ENCODE measurements at places on chromosomes 3 and 15.

GRCh38 chr3:194136519-194137007 lies 615 bp downstream of the HES1 start:
- no peak for DNase-seq

GRCh38 chr15:72983801-72984545 lies 68.3 kb upstream of the NEO1 start:
- no peak for DNase-seq

DNA sequence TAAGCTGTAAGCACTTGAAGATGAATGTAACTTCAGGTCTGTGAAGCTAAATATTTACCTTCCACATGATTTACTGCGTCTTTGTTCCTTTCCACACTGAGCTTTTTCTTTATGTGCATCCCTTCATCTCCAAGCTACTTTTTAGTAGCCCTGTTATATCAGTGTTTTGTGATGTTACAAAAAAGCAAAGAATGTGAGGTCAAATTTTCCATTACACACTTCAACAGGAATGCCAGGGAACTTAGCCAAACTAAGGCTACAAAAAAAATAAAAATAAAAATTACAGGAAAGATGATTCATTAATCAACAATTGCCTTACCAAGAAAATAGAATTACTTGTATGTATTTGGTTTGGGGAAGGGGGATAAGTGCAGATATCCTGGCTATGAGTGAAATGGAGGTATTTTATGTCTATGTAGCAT lies 73.0 kb downstream of the FILIP1L start:
- no peak for DNase-seq

- DNase-seq, result no peak
These were observed 315.5 kb downstream of the ZPLD1 start for GRCh38 chr3:102750322-102750721.

- DNase-seq, result no peak
These were observed 550.7 kb upstream of the LMCD1 start for GRCh38 chr3:7950890-7951289.

DNA sequence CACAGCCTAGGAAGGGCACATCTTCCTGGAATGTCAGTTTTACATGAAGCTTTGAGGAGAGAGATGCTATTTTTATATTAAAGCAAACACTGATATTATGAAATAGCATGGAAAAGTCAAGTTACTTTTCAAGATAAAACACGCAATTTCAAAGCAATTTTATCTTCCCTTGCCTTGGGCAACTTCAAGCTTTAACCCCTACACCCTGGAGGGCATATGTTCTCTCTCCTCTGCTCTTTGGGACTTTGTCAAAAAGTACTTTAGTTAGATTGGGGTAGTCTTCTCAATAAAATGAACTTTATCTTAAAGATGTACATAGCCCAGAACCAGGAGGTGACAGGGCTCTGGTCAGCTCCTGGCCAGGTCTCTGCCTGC lies 86.9 kb upstream of the PLXNA1 start:
- no peak for DNase-seq

- no peak for DNase-seq
These were observed 477.1 kb upstream of the KCNMB2 start for GRCh38 chr3:178059119-178059518.

DNA sequence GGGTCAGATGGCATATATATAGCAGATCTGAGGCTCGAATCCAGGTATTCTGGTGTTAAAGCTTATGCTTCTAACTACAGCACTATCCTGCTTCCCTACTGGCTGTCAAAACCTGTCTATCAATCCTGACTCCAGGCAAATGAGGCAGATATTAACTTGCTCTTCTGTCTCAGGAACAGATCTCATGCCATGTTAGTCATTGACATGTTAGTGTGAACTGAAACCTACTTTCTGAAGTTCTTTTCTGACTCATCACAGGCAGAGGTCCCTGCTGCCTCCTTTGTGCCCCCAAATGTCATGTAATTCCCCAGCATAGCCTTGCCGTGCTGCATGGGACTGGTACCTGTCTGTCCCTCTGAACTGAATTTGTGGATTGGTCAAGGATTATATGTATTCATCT lies 125.0 kb upstream of the SMAD3 start:
- no peak for DNase-seq

DNA sequence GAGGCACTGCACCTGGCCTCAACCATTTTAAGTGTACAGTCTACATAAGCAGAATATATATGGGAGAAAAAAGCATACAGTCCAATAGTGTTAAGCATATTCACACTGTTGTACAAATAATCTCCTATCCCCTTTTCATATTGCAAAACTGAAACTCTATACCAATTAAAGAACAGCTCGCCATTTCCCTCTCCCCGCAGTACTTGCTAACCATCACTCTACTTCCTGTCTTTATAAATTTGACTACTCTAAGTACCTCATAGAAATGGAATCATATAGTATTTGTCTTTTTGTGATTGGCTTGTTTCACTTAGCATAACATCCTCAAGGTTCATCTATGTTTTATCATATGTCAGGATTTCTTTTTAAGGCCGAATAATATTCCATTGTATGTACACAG lies 21.6 kb upstream of the TASOR start:
- no peak for DNase-seq

DNA sequence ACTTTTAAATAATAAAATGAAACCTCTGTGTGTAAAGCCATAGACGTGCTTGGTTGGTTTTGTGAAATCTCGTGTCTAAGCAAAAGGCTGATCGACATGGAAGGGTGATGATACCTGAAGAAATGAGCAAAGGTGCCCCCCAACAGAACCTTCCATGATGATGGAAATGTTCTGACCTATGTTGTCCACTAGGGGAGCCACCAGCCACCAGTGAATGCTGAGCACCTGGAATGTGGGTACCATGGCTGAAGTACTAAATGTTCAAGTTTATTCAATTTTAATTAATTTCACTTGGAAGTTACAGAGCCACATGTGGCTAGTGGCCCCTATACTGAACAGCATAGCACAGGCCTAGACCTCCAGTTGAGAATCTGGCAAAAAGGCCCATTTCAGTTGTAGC lies 158.8 kb downstream of the POLR2M start:
- no peak for DNase-seq

GRCh38 chr15:72358650-72359171 lies 17.1 kb downstream of the HEXA start:
- DNase-seq, result no peak

- no peak for DNase-seq
These were observed 126.5 kb downstream of the ZNF385D start for GRCh38 chr3:21624524-21624923.

GRCh38 chr15:34795267-34796081 lies at the start of gene ACTC1:
Gene ACTC1 (minus strand): TSS chr15:34795549. CDS start chr15:34794808, 741 bp downstream.
- DNase-seq, result no peak

DNA sequence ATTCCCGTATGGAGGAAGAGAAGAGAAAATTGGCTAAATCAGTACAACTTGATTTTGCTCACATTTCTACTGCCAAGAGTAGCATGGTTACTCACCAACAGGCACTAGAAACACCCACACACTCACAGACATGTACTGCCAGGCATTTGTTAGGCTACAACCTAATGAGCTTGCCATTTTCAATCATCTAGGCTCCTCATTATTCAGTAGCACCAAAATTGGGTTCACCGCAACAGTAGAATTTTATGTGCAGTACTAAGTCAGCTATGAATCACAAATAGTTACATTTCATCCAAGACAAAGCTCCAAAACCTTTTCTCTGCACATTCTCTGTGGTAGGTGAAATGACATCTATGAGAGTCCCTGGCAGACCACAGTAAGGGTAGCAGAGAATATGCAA lies 15.0 kb upstream of the THUMPD3 start:
- DNase-seq, result no peak

DNA sequence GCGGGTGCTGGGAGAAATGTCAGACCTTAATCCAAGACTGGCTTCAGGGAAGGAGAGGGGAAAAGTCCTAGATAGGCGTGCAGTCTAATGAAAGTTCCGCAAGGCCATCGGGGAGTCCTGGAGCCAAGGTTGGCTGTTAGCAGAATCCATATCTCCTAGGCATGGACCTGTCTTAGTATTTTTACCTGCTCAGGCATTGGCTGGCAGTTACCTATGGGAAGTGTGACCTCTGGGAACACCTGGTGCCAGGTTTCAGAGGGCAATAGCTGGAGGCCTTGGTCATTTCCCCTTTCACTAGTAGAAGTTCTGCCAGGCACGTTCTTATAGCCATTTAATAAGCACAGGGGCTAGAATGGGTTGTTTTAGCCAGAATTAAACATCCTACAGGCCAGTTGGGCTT lies 330.8 kb upstream of the SEMA6D start:
- DNase-seq, result no peak

- no peak for DNase-seq
These were observed at the start of gene PLA2G4B for GRCh38 chr15:41838400-41838897. Gene PLA2G4B (plus strand): TSS chr15:41838847. CDS start chr15:41838914, 67 bp downstream.

- no peak for DNase-seq
These were observed 60.0 kb downstream of the AAGAB start for GRCh38 chr15:67194171-67195114.

DNA sequence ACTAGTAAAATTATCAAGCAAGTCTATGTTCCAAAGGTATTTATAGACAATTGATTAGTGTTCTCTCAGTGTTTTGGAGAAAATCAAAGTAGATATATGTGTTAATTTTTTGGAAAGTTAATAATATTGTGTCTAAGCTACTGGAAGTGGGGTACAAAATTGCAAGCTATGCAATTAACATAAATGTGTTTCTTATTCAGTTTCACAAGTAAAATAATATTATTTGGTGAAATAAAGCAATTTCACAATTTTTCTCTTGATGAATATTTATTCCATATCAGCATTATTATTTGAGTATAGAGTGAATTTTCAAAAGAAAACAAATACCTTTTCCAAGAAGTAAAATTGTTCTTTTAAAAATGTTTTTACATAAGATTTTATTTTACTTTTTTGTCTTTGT lies 1047.7 kb downstream of the TBL1XR1 start:
- no peak for DNase-seq

DNA sequence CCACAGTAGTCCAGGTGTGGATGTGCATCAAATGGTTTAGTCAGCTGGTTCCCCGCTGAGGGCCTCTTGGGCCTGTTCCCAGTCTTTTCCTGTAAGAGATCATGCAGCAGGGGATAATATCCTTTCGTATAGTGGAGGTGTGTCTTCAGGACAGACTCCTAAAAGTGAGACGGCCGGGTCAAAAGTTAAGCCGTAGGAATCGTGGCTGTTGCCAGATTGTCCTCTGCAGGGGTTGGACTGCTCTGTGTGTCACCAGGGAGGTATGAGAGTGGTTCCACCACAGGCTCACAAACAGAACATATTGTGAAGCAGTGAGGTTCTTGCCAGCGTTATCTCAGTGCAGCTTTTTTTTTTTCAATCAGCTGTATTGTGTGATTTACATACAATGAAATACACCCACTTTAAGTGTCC lies 95.0 kb downstream of the VGLL4 start:
- DNase-seq, result no peak

DNA sequence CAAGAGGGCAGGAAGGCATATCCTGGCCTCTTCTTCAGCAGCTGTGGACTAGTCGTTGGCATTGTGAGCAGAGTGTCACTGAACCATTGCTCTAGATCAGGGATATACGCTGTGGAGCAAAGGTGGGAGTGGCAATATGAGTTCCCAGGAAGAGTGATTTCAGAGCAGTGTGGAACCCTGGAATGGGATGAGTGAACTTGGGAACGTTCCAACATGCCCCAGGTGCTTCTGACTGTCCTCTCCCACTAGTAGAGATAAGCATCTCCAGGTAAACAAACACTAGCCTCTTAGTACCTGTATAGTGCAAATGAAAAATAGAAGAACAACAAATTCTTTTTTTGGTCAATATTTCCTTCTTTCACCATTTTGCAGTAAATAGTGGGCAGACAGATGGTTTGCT lies 123.6 kb upstream of the VEPH1 start:
- no peak for DNase-seq

GRCh38 chr3:98645039-98645438 lies 51.6 kb upstream of the CPOX start:
- DNase-seq, result no peak

Measured in CD4-positive, alpha-beta T cell treated with Interleukin-4 for 4 hours (primary cell).